ENCODE measurements at places on chromosomes 1 and 21.

DNA sequence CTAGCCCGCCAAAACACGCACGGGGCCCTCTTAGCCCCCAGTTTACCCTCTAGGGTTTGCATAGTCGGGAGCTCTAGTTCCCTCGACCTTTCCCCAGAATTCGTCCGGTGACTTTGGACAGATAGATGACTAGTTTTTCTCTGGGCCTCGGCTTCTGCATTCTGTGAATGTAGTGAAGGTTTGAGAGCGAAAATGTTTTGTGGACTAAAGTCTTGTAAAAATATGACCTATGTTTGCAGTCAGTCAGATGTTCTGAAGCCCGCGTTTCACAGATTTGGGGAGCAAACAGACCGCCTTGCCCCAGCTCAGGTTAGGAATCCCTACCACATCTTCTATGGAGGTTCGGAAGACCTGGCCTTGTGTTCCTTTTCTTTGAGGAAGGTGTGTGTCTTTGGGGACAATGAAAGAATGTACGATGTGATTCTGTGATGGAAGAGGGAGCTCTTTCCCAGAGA lies 401 bp downstream of the UQCRH start:
- no peak for DNase-seq

- no peak for DNase-seq
These were observed 2.5 kb downstream of the ATP1B1 start for GRCh38 chr1:169108863-169109560.

DNA sequence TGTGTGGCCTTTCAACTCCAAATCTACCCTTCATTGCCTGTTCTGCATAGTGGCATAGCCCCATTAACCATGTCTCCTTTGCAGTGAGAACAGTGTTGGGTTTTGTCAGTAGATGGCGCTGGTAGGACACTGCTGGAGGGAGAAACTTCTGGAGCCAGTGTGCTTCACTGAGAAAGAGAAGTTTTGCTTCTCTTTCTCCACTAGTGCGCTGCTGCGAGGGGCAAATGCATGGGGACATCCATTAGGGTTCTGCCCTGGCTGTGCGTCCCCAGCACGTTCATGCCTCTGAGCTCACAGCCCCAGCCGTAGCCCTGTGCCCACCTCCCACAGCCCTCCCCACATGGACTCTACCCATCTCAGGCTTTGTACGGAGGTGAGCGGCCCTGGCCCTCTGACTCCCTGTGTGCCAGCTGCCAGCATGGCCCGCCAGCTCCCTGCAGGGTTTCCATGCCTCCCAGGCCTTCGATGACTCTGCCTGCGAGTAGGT lies 53.1 kb downstream of the RIMS3 start:
- peak; percentile 47 for DNase-seq

- DNase-seq, result no peak
These were observed 77.2 kb downstream of the LAMC1 start for GRCh38 chr1:183100361-183100974.

GRCh38 chr1:197567442-197567841 lies 207.8 kb downstream of the DENND1B start:
- DNase-seq, result no peak

GRCh38 chr1:179706339-179706941 lies 36.7 kb upstream of the FAM163A start:
- peak; percentile 61 for DNase-seq

DNA sequence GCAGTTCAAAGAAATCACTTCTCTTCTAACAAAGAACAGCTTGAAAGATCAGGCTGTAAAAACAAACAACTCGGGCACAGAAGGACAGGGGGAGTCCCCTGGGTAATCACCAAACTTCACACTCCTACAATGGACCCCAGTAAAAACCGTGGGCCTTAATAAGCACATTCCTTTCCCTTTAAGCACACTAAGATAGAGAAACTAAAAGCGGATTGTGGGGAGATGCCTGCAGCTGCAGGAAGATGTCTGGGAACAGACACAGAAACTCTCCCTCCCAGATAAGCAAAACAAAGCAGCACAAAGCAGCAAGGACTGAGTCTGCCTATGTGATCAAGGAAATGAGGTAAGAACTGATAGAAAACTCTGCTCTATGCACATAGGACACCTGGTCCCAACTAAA lies 37.6 kb upstream of the CTBS start:
- no peak for DNase-seq

DNA sequence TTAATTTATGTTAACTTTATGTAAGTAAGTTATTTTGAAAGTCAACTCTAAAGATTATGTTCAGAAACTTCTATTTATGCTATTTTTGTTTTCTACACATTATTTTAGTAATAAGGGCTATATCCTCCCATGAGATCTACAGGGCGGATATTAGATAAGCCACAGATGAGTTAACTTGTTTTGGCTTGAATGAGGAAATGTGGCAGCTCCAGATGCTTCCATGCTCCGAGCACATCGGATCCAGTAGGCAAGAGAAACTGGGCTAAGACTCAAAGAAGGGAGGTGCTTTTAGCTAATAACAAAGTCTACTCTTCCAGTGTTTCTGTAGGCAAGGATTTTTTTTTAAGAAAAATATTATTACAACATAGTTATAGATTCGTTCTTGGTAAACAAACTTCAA lies 20.0 kb upstream of the LAMC1 start:
- DNase-seq, result no peak

DNA sequence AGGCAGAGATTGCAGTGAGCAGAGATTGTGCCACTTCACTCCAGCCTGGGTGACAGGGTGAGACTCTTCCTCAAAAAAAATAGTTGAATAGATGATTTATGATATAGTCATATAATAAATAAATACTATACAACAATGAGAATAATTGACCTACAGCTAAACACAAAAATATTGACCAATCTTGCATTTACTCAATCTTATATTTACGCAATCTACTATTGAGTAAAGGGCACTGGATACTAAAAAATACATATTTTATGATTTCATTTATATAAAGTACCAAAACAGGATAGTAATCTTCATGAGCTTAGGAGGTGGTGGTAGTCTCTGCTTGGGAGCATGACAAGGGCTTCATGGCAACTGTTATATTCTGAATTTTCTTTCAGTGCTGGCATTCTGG lies 19.1 kb upstream of the GBP3 start:
- DNase-seq, result no peak

DNA sequence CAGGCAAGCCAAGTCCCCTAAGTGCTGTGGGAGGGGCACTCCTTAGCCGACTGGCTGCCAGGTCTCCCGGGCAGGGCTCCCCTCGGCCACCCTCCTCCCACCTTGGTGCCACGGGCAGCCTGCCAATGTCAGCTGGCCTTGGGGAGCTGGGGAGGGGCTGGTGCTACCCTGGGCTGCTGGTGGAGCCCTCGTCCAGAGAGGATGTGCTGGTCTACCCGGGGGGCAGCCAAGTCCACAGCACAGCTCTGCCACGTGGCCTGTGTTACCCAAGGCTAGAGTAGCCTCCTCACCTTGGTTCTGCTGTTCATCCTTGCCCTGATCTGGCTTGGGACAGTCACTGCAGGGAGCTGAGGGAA lies 42.9 kb downstream of the CRYAA start:
- no peak for DNase-seq

DNA sequence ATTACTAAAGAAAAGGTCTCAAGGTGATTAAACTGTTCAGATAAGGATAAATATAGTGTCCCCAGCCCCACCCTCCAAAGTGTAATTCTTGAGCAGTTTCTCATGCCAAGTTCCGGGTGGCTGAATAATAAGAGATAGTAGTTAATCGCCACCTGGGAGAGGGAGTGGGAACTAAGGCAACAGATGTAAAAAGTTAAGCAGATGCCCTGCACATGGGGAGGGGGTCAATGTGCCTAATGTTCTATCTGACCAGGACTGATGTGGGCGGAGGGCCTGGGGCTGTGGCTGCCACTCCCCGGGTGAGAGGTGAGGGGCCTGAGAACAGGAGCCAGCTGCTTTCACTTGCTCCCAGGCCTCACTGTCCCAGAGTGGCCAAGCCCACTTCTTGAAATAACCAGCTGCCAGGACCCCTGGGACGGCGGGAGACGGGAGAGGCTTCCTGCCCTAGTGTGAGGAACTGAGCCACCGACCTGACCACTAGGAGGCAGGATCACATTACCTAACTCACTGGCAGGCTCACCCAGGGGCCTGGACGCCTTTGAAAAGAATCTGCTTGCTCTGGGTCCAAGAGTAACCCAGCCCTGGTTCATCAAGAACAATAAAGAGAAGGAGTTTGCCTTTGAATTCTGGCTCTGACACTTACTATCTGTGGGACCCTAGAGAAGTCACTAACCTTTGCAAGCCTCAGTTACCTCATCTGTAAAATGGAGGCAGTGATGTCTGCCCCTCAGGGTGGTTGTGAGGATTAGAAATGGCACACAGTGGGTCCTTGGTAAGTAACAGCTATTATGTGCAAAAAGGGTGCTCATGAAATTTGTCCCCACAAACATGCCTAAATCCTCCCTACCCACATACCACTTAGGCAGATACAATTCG lies 179.2 kb downstream of the ATG4C start:
- DNase-seq, result peak; percentile 51

- no peak for DNase-seq
These were observed 152.0 kb upstream of the IGSF21 start for GRCh38 chr1:17955302-17956285.

- DNase-seq, result no peak
These were observed 122.0 kb downstream of the ETS2 start for GRCh38 chr21:38927776-38928175.

- DNase-seq, result no peak
These were observed 42.9 kb downstream of the KCNJ15 start for GRCh38 chr21:38299671-38300070.

DNA sequence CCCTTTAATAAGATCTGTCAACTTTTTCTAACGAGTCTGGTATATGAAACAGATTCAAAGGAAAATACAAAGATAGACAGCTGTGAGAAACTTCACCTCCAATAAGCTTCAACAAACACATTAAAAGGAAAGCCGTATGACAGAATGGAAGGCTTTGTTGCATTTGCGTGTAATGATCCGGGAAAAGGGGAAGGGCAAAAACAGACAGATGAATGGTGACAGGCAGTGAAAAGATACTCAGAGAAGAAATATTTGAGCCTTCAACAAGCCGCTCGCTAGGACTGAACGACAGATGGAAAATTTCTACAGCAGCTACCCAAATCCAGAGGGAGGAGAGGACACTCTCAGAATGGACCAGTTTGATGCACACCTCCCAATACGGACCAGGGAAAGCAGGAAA lies 14.9 kb downstream of the COPA start:
- DNase-seq, result no peak

GRCh38 chr1:24720152-24720551 lies 25.1 kb upstream of the CLIC4 start:
- peak; percentile 76 for DNase-seq

DNA sequence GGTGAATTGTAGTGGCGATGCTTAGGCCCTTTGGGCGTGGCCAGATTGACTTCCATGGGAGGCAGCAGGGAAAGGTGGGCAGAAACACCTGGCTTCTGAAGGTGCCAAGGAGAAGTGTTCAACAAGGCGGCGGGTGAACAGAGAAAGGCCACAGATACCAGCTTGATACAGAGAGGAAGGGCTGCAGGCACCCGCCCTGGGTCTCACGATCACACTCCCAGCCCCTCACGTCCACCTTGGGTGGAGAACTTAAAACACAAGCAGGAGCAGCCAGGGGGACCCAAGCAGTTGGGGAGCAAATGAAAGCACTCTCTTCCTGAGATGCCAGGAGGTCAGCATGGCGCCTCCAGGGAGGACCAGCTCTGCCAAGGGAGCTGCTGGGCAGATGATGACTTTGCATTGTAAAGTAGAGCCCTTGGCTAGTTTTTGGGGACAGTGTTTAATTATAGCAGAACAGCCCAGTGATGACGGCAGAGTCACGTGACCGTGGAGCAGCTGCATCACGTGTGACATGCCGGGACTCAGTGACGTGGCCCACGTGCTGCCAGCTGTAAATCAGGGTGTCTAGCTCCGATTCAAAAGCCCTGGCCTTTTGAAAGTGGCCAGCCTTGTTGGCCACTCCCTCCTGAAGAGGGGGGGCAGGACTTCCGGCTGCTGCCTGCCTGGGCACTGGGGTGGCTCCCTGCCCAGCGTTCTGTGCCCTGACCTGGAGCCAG lies 19.0 kb downstream of the SLC37A1 start:
- DNase-seq, result no peak

- DNase-seq, result no peak
These were observed 21.7 kb downstream of the KCNK2 start for GRCh38 chr1:215104283-215104682.

DNA sequence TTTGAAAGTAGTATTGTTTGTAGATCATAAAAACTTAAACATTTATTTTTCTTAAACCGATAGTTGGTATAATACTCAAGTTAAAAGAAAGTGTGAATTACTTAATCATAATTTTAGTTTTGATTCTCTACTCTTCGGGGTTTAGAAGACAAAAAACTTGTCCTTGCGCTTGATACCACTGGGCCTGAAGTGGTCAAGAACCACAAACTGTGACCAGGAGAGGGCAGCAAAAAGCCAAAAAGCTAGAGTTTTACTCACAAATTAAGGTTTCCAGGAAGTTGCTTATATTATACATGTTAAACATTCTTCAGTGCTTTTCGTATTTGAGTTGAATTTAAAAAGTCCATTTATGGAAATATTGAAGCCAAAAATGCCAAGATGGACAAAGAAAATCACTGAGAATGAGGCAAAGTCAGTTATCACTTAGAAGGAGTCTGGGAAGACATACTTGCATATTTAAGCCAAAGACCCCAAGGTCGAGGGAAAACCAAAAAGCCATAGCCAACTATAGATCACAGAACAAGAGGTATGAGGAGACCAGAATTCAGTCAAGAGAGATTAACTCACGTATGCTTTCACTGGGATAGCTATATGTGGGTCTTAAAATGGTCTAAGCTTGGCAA lies 34.2 kb downstream of the EFCAB7 start:
- no peak for DNase-seq

- no peak for DNase-seq
These were observed 277.5 kb upstream of the ADAMTS5 start for GRCh38 chr21:27244352-27244751.

GRCh38 chr1:25566176-25566729 lies 22.8 kb downstream of the LDLRAP1 start:
- DNase-seq, result no peak

DNA sequence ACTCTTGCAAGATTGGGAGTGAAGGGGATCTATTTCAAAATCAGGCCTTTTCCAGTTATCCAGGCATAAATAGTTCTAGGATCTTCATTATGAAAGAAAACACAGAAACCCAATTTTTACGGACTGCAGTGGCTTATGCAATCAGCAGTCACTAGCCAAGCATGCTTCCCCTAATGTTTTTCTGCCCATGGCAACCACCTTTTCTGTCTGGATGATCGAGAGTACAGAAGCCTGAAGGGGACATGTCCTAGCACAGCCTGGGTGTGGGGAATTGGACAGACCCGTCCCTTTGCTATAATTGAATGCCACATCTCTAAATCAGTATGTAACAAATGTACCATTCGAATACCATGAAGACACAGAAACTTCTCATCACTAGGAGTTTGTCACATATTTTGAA lies 29.8 kb upstream of the NCAM2 start:
- DNase-seq, result no peak

- no peak for DNase-seq
These were observed 104.8 kb downstream of the RGS2 start for GRCh38 chr1:192913683-192914082.

DNA sequence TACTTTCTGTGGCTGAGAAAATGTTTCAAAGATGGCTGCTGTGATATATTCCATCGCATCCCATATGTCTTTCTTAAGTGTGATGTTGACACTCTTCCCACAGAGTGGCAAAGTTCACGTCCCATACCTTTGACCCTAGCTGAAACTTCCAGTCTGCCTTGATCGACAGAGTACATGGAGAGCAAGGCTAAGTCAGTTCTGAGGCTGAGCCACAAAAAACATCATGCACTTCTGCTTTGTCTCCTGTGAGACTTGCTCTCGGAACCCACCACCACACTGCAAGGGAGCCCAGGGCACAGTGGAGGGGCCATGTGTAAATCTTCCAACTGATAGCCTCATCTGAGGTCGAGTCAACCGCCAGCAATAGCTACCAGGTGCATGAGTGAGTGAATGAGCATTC lies 431.9 kb upstream of the RUNX1 start:
- no peak for DNase-seq

GRCh38 chr1:220880726-220881506 lies 1.7 kb downstream of the HLX start:
- DNase-seq, result peak; percentile 69

Measured in left hindlimb (tissue), 1 donor.